ENCODE measurements at places on chromosomes 5 and 9.

GRCh38 chr5:72658761-72659540 lies 151.7 kb upstream of the ZNF366 start:
- DNase-seq: peak; percentile 48

DNA sequence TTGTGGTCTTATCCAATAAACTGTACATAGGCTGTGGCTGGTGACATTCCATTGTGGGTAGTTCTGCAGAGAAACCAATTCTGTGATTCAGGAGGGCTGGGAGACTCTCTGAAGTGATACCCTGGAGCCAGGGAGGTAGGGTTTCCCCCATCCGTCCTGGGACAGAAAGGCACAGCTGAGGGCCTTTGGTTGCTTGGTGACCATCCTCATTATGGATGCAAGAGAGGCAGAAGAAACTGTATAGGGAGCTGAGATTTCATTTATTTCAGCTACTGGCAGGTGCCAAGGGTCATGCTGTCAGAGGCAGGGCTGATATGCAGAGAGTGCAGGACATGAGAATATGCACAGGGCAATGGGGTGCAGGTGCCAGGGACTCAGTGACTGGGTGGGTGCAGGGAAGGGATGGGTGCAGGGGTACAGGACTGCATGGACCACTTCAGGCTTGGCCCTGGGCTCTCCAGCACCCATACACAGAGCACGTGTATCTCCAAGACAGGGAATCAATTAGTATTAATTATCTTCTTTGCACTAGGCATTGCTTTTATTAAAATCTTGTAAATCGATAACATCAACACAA lies 236.5 kb downstream of the ICE1 start:
- no peak for DNase-seq

DNA sequence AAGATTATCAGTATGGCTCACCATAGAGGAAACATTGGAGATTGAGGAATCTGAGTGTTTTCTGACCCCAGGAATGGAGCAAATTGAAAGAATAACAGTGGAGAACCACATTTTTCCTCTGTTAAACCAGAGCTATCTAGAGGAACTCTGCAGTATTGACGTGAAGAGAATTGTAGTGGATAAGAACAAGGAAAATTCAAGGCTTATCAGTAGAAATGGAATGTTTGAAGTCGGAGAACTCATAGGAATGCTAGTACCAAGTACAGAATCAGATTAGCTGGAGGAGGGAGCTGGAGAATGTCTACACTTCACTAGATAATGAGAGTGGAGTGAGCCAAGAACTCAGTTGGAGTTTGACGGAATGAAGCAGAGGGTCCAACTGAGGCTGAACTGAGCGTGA lies 50.3 kb downstream of the SNCAIP start:
- DNase-seq: no peak

- no peak for DNase-seq
Observed at GRCh38 chr9:114467226-114467750, 38.0 kb downstream of the WHRN start.

- DNase-seq: no peak
Observed at GRCh38 chr5:60020457-60020856, 126.9 kb upstream of the PDE4D start.

GRCh38 chr5:7867260-7867659 lies 1.6 kb downstream of the FASTKD3 start:
- DNase-seq: no peak

- no peak for DNase-seq
Observed at GRCh38 chr9:112000743-112001142, 104.1 kb downstream of the UGCG start.

- DNase-seq: no peak
Observed at GRCh38 chr5:74167930-74168315, 472.6 kb downstream of the ENC1 start.

DNA sequence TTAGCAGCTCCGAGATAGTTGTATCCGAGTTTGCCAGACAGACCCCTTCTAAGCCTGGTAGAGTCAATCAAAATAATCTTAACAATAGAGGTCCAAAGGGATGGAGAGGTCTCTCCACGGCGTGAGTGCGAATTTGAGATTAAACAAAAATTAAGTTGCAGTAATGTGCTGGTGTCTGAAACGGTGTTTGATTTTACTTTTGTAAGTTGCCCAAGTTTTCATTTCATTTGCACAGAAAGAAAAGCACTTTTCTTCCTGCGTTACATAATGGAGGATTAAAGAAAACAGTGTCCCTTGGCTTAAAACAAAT lies 1.2 kb downstream of the IRX1 start:
- no peak for DNase-seq

- DNase-seq: no peak
Observed at GRCh38 chr5:131760793-131761192, 36.0 kb downstream of the FNIP1 start.

- no peak for DNase-seq
Observed at GRCh38 chr5:1824903-1825841, 24.0 kb downstream of the NDUFS6 start.
